ENCODE measurements at places on chromosomes 3 and 15.

- no peak for DNase-seq
These were observed 268.1 kb upstream of the UBE2E2 start for GRCh38 chr3:22935040-22935439.

DNA sequence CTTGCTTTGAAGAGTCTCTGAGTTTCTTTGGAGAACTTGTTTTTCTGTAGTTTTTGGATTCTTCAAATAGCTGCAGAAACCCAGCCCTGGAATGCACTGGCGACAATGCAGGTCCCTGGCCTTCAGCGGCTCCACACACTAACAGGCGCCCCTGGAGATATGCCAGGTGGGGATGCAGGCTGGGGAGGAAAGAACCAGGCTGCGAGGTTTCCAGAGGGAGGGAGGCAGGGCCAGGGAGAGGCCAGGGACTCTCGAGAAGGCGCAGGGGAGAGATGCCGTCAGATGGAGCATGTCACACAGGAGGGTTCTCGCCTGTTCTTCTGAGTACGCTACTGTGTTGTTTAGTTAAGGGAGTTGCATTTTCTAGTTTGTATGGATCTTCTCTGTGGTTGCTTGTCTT, 283.1 kb downstream of the GABRG3 start:
- DNase-seq, result no peak

DNA sequence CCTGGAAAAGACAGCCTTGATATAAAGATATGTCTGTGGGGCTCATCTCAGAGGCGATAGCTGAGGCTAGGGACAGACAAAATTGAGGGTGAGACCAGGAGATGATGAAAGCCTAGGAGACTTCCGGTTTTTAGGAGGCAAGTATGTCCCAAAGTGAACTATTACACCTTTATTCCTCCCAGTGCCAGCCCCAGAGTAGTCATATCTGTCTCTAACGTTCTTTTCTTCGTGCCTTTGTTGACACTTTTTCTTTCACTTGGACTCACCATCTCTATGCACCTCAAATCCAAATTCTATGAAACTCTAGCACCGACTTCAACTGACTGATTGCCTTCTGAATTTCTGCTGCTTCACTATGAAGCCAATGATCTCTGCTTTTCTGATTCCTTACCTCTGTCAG, 93.8 kb upstream of the RASGRP1 start:
- DNase-seq, result no peak

GRCh38 chr3:159798951-159799350, 189.7 kb upstream of the IL12A start:
- DNase-seq, result no peak

GRCh38 chr3:40516201-40516600, 8.6 kb upstream of the ZNF621 start:
- DNase-seq, result no peak

DNA sequence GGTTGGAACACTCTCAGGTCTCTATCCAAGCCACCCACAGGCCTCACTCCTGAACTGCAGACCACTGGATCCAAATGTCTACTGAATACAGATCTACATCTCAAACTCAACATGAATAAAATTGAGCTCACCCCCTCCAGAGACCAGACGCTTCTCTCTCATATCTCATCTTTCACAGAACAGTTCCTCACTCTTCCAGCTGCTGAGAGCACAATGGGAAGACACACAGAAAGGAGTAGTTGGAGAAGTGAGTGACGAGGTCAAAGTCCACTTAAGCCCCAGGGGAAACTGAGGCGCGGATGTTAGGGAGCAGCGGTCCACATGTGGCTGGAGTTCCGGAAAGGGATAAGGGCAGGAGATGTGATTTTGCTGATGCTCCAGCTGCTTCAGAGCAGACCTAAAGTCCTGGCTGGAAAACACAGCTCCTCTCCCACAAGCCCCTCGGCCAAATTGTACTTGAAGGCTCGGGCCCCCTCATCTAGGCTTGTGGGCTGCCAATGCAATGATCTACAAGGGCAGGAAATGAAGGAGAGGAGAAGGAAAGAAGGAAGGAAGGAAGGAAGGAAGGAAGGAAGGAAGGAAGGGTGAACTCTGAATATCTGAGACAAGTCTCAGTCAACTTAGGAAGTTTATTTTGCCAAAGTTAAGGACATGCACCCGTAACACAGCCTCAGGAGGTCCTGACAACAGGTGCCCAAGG, 211.2 kb upstream of the TLE3 start:
- DNase-seq, result no peak

GRCh38 chr3:169841171-169841570, 28.5 kb upstream of the LRRC34 start:
- DNase-seq, result no peak

GRCh38 chr3:102238362-102238761, 196.5 kb upstream of the ZPLD1 start:
- DNase-seq, result no peak

- no peak for DNase-seq
These were observed 18.3 kb upstream of the KCNMB3 start for GRCh38 chr3:179269152-179269707.

- no peak for DNase-seq
These were observed 50.8 kb upstream of the MUC13 start for GRCh38 chr3:124985349-124985748.

GRCh38 chr15:101242999-101243336, 8.9 kb downstream of the CHSY1 start:
- no peak for DNase-seq

- no peak for DNase-seq
These were observed 8.6 kb downstream of the VPS8 start for GRCh38 chr3:184820525-184820924.

GRCh38 chr3:13186435-13186815, 113.2 kb upstream of the IQSEC1 start:
- no peak for DNase-seq
